ENCODE measurements at places on chromosomes 3 and 15.

DNA sequence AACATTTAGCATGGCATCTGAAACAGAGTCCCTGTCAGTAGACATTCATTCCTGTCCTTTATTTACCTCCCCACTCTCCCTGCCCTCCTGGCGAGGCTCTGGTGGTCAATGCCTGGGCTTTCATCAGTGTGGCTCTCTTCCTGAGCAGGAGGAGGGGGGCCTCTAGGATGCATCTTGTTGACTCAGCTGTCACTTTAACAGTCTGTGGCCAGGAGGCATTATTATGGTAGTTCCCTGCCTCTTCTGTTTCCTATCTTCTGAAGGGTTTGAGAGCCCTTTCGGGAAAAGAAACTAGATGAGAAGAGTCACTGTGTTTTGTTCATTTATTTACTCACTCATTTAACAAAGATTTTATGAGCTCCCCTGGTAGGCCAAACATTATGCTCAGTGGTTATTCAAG lies 2.4 kb upstream of the PPP1R14D start:
- DNase-seq, result no peak

DNA sequence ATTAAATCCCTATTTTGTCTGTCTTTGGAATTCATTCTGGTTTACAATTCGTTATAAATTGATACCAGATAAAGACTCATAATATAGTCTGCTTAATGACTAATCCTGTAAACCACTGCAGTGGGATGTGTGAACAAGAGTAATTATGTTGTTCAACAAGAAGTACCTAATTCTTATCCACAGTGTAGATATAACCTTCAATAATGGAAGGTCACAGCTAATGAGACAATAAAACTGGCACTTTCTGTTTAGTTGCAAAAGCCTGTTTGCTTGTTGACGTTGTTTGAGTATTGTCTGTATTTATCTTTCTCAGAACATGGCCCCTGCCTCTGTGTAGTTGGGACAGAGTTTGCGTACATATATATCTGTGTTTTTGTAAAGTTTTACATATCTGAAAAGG lies 26.7 kb downstream of the PIAS1 start:
- DNase-seq, result no peak

- no peak for DNase-seq
Observed at GRCh38 chr3:102036017-102036416, 186.7 kb downstream of the NFKBIZ start.

GRCh38 chr3:14223595-14223994 lies 45.0 kb downstream of the LSM3 start:
- no peak for DNase-seq

DNA sequence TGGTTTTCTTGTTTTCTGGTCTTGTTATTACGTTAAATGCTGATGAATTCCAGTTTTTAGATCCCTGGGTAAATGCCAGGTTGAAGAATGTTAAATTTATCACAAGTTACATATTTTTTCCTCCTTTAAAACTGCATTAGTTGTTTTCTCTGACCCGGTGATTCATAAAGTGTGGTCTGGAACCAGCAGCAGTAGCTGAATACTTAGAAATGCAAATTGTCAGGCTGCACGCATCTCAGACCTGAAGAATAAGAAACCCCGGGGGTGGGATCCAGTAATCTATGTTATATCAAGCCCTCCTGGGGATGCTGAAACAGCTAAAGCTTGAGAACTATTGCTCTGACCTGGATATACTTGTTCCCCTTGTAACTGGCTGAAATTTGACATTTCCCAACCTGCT lies 69.1 kb downstream of the PEX5L start:
- no peak for DNase-seq

DNA sequence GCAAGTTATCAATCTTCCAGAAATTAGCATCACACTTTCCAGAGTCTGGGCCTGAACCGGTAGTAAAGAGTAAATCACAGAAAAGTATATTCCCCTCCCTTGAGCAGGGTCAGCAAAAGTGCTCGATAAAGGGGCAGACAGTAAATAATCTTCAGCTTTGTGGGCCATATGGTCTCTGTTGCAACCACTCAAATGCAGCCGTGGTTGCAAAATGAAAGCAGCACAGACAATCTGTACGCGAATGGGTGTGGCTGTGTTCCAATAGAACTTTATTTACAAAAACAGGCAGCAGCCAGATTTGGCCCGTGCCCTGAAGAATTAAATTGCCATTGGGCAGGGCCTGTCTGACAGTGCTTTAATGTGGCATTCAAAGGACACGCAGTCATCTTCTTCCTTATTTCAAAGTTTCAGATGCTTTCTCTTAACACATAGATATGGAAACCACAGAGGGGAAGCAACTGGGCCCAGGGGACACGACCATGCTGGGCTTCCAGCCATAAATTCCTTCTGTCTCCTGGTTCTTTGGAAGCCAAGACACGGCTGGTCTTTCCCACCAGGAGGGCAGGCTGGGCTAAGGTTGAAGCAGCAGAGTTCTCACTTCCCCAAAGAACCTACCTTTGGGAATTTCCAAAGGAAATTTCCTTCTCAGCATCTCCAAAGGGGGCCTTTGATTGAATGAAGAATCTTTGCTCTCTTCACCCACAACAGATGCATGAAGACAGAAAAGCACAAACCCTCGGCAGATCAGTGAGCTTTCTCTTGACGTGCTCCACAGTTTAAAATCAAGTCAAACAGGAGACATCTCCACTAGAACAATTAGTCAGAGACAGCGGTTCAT lies 489.8 kb upstream of the PROK2 start:
- no peak for DNase-seq

DNA sequence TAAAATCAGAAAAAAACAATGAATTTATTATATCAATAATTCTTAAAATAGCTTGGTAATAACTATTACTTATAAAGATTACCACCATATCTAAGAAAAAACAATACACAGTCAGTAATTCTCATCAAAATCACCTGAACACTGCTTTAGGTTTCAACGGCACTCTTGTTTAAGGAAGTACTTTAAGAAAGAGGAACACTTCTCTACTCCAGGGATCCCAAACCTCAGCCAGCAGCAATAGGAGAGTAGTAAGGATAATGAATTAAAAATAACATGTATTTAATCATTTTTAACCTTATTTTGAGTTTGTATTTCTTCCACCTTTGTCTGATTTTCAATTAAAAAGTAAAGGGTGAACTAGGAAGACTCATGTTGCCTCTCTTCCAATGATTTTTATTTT lies 494.0 kb upstream of the NR2F2 start:
- DNase-seq, result no peak

GRCh38 chr3:12954891-12955650 lies 113.7 kb upstream of the RPL32 start:
- no peak for DNase-seq

GRCh38 chr3:126132751-126133511 lies 47.5 kb downstream of the ALDH1L1 start:
- no peak for DNase-seq

- no peak for DNase-seq
Observed at GRCh38 chr15:49923671-49924070, 195.4 kb downstream of the ATP8B4 start.

DNA sequence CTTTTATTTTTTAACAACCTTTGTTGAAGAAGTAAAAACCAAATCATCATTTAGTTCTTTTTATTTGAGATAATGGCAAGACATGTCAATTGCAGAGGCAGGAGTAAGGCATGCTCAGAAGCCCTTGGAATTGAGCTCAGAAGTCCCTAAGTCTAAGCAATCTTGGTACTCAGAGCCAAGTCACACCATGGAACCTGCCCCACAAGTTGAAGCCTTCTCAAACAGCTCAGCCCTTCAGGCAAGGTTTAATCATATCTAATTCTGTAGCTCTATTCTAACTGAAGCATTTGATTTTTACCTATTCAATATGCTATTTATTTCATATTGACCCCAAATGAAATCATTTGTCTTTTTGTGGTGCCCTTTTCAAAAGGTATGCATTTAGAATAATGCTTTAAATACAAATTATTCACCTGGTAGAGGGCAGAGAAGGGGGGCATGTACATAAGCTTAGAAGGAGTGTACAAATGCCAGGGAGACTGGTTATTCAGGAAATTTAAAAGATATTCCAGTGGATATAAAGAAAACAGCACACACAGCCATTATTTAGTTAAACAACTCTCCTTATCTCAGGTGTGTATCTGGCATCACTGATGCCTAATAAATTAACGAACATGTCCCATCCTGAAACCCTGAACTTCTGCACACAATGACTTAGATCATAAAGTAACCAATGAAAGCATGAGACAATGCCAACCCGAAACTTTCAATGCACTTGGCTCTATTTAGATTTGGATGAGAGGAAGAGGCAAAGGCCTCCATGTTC lies 26.2 kb upstream of the TOP2B start:
- DNase-seq, result no peak

GRCh38 chr3:149566292-149566975 lies 91.4 kb downstream of the WWTR1 start:
- DNase-seq, result no peak

- DNase-seq, result no peak
Observed at GRCh38 chr3:58107597-58107996, 99.4 kb downstream of the FLNB start.

DNA sequence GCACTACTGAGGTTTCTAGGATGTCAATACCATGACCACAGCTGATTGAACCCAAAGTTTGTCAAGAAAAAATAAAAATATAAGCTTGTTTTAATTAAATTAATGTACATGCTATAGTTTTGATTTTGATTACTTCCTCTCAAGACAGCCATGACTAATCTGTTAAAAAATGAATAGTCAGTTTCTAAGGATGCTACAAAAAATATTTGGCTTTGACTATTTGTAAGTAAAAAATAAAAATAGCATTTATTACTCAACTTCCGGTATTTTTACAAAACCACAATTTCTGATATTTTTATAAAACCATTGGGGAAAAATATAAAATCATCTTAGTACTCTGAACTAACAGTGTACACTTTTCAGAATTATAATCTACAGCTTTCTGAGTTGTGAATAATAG lies 12.1 kb upstream of the TEX9 start:
- DNase-seq, result no peak

GRCh38 chr15:73329501-73330200 lies 39.1 kb downstream of the HCN4 start:
- no peak for DNase-seq

- no peak for DNase-seq
Observed at GRCh38 chr3:194976049-194976451, 290.4 kb downstream of the FAM43A start.

DNA sequence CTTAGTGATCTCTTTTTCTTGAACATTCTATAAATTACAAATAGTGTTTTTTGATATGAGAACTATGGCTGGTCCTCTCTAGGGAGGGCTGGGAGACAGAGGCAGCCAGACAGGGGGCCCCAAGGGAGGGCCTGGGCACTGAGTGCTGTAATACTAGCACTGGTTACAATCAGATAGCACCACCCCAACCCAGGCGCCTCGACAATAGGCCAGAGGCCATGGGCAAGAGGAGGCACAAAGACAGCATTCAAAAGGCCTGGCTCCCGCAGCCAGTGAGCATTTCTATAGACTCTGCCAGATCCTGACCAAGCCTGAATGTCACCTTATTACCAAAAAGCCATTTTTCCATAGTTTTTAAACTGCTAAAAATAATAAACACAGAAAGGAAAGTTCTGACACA lies 158.5 kb downstream of the THRB start:
- DNase-seq, result no peak

GRCh38 chr3:66397745-66398144 lies 103.1 kb downstream of the LRIG1 start:
- DNase-seq, result no peak

DNA sequence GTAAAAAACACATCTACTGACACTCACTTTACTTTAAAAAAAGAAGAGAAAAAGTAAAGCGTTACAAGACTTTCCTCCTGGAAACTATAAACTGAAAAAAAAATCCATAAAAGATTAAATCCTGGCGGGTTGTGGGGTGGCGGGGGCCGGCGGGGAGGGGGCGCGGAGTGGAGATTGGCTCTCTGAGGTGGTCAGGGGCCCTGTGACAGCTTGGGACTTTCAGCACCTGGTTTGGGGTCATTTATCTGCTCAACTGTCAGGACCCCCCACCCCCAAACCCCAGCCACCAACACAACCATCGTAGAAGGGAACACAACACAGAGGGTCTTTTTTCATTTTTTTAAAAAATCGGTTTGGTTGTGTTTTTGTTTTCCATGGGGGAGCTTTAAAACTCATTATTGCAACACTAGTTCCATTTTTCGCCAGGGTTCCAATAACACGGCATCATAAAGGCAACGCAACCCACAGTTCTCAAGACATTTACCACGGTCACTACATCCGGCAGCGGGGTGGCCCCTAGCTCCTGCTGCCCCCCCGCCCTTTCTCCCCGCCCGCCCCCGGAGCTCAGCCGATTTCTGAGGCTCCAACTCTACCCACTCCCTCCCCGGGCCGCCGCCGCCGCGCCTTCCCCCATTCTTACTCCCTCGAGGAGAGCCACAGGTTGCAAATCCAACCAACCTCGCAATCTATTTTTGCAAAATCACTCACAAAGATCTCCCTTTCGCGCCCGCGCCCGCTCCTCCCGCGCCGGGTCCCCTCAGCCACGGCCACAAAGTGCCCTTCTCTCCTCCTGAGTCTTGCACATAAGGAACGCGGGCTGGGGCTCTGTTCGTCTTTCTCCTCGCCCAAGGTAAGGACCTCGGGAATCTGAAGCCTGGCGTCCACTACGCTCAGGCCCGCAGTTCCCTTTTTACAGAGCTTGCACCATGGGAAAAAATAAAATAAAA lies 1.8 kb downstream of the BCL6 start:
- DNase-seq, result peak; percentile 54

GRCh38 chr3:30567139-30567753 lies 39.2 kb upstream of the TGFBR2 start:
- no peak for DNase-seq

DNA sequence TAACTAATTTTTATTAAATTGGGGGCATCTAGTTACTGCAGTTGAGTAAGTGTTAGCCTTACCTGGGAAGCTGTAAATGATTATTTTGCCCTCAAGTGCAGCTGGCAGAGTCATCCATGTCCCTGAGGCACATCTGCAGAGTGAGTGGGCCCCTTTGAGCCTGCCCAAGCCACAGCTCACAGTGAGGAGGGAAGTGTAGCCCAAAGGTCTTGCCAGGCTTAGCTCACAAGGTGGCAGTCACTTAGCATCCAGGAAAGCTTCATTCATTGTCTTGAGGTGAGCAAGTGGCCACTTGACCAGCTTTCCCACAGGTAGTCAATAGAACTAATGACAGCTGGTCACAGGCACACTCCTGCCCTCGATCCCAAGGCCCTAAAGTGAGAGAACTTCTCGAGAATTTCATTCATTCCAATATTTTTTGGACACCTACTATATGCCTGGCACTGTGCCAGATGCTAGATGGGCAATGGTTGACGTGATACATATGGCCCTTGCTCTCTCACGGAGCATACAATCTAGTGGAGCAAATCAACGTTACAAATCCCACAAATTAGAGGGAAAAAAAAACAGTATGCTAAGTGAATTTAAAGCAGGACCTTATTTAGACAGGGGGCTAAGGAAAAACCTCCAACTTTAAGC lies 163.3 kb upstream of the IL12A start:
- no peak for DNase-seq

GRCh38 chr3:58798312-58798711 lies 131.7 kb upstream of the FAM3D start:
- DNase-seq, result no peak

- no peak for DNase-seq
Observed at GRCh38 chr3:75906555-75907112, 121.3 kb upstream of the ZNF717 start.

GRCh38 chr3:34634939-34635338 lies 836.5 kb downstream of the PDCD6IP start:
- DNase-seq, result no peak

- no peak for DNase-seq
Observed at GRCh38 chr3:41115069-41115468, 84.2 kb upstream of the CTNNB1 start.
